ENCODE measurements at places on chromosomes 3 and 15.
A peak's percentile ranks its signal among the peaks of the same experiment; 100 is the strongest.

DNA sequence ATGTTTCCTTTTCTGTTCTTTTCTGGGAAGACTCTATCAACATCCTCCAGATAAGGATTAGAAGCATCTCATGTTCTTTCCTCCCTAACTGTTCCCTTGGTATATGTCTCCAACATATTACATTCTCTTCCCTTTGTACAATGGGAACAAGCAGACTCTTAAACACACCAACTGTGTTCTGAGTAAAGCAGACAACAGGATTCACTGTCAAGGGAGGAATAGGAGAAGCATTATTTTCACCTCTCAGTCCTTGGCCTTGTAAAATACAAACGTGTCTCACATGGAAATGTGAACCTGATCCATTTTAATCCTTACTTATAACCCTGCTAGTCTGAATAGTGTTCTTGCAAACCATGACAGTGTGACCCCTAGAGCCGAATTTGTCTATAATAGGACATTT, 19.6 kb downstream of the GYG1 start:
- DNase-seq, result no peak

DNA sequence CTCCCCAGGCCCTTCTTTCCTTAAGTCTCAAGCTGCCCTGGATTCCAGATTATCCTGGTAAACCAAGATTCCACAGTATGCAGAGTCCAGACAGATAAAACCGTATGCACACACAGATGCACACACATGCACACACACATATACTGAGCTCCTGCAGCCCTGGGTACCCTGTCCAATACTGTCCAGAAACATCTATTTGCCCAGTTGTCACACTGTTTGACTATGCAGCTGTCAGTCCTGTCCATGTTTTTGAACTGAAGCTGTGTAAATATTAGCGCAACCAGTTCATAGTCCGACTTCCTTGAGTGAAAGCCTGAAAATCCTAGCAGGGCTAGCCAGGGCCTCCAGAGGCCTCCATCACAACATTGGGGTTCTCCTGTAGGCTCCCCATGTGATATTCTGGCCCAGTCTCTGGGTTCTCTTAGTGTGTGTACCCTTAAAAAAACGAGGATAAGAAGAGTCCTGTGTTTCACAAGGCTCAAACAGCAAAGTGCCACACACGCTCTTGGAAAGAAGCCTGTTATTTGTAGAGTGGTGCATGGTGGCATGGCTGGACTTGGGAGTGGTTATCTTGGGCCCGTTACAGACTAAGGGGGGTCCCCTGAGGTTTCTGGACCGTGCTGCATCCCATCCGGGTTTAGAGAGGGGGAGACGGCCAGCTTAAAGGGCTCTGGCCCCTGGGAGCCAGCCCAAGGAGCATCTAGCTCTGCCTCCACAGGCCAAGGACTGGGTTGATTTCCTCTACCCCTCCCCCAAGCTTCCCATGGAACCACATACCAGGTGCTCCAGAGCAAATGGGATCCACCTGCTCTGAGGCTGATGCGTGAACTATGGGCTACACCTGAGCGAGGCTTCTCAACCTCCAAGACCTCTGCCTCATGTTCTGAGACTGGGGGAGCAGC, 108.3 kb downstream of the IQSEC1 start:
- DNase-seq, result no peak

DNA sequence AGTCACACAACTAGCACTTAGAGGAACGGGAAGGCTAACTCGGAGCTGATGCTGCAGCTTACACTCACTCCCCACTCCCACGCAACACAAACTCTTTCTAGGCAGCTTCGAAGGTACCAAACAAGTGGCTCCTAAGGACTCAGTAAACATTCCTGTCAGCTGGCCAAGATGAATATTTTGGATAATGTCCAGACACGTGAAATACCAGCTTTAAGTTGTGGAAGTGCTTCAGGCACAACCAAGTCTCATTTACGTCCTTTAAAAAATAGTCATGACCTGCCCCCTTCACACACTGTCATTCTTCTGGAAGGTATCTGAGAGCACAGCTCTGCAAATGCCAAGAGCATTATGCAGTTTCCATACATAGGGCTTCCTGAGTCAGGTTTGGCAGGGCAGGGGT, 1005.9 kb upstream of the CFAP20DC start:
- DNase-seq, result peak; percentile 0

DNA sequence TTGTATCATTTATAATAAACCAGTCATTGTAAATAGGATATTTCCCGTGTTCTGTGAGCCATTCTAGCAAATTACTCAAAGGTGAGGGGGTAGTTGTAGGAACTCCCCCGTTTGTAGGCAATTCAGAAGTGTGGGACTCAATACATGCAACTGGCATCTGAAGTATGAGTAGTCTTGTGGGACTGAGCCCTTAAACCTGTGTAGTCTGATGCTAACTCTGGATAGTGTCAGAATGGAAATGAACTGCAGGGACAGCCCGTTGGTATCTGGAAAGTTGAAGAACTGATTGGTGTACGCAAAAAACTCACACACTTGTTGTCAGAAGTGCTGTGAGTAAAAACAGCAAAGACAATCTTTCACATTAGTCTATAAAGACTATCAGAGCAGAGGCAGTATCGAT, 32.6 kb downstream of the HERC1 start:
- DNase-seq, result no peak

DNA sequence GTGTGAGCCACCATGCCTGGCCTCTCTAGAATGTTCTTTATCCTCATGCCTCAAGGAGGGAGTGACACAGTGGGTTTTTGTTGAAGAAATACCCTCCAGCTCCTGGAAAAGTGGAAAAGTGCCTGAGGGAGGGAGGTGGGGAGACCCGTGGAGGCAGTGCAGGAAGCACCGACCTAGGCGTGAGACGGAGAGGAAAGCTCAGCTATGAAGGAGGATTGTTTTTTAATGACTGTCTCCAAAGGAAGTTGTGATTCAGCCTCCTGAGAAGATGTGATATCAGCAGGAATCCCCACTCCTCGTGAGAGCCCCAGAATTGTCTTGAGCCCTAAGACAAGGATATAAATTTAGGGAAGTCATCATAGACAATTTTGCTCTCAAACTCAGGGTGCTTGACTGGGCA, 21.7 kb downstream of the RPLP1 start:
- DNase-seq, result peak; percentile 84

DNA sequence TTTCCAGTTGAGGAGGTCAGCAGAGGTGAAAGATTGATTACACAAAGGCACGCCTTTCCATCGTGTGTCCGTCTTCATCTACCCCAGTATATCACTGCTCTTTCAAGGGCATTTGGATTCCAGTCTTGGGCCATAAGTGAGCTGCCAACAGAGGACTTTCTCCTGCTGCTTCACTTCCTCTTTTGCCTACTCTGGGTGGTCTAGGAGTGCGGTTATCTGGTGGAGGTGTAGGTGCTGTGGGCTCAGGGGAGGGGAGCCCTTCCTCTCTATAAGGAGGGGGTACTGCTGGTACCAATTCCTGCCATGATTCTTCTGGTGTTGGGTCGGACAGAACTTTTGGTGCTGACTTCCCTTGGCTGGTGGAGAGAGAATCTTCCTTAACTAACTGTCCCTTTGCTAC, 83.1 kb upstream of the VEPH1 start:
- no peak for DNase-seq

- DNase-seq, result no peak
These were observed 135.1 kb downstream of the HCN4 start for GRCh38 chr15:73233623-73234022.

GRCh38 chr3:59709702-59710553, 660.1 kb upstream of the CFAP20DC start:
- no peak for DNase-seq

GRCh38 chr3:122099255-122099654, 44.1 kb downstream of the CD86 start:
- no peak for DNase-seq

DNA sequence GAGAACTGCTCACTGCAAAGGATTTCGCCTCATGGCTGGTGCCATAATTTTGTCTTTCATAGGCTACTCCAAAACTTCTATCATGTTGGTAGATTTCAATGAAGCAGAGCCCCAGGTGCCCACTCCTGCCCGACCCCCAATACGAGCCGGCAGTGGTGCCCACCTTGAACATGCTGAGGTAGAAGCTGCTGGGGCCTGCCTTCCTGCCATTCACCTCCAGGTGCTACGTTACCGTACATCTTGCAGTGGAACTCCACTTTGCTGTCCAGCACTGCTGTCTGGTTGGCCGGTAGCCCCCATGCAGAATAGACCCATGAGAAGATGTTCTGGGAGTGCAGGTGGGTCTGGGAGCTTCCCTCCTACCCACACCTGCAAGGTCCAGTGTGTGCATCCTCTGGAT, 502.8 kb upstream of the TBL1XR1 start:
- no peak for DNase-seq

DNA sequence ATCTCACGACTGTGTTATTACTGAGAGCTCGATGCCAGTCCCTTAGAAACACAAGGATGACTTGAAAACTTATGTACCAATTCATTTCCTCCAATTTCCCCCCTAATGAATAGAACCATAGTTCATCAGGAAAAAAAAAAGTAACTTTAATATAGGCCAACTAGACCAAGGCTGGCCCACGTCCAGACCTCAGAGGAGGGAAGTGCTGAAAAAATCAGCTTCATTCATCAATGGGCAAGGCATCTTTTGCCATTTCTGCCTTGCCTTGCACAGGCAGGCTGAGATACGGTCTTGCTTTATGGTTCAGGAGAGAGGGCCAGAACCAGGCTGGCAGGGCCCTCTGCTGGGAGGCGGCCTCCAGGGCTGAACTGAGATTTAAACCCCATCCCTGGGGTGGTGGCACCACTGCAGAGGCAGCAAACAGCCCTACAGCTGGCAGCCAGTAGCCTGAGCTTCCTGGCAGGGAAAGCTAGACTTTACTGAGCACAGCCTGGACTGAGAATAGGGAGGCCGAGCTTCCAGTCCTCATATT, 104.1 kb upstream of the TNFAIP8L3 start:
- no peak for DNase-seq

Data from EL (cell line).